ENCODE measurements at places on chromosomes 1 and 21. TPM values are rescaled to one million over a fixed set of nuclear protein-coding genes. Genes with fewer than 3 reads are reported as not detected.

- no peak overlapping the region for H3K27ac ChIP-seq
- no peaks in the 10 kb centered on the region for H3K36me3 ChIP-seq
- H3K27me3 ChIP-seq = no peaks in the 10 kb centered on the region
- H3K4me1 ChIP-seq = no peaks in the 10 kb centered on the region
Measured at GRCh38 chr1:203167026-203167912, 8.4 kb downstream of the MYBPH start.

- no peaks in the 10 kb centered on the region for H3K36me3 ChIP-seq
- no peak overlapping the region for H3K27ac ChIP-seq
- no peak overlapping the region for H3K4me3 ChIP-seq
Measured at GRCh38 chr1:87226341-87226760, 102.3 kb upstream of the LMO4 start.

GRCh38 chr1:182761396-182762395, 27.9 kb upstream of the NPL start:
- H3K27ac ChIP-seq = no peak overlapping the region
- H3K27me3 ChIP-seq = no peaks in the 10 kb centered on the region
- no peak overlapping the region for H3K4me3 ChIP-seq
- no peaks in the 10 kb centered on the region for H3K4me1 ChIP-seq

DNA sequence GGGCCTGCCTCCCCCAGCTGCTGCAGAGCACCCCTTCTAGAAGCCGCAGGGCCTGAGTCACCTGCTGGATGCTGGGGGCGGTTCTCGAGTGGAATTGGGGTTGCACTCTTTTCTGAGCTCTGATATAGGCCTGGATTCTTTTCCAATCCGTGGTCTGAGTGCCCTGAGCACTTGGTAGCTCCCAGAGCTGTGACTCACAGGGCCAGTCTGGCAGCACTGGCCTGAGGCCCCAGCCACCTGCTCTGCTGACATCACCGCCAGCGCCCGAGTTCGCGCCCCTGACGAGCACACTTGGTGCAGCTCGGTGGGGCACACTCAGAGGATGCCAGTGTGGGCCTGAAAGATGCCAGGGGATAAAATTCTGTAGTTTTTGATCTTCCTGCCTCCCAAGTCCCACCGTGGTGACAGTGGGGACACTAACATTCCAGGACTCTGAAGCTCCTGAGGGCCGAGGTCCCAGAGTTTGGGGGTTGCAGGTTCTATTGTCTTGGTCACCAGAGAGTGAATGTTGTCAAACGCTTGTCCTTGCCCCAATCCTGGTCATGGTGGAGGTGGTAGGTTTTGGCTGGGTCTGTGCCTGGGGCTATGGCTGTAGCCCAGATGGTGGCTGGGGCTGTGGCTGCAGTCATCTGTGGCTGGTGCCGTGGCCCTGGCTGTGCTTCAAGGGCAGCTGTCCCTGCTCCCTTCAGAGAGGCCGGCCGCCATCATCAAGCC, 74.6 kb downstream of the OBSCN start:
- no peaks in the 10 kb centered on the region for H3K36me3 ChIP-seq
- no peaks in the 10 kb centered on the region for H3K27me3 ChIP-seq

Gene LAMC2
- total RNA-seq = 0.28 TPM

Gene TMEM125
- total RNA-seq = 1.3 TPM

Gene RGS7
- 6.1 TPM for total RNA-seq

Gene FAAH
- 39.0 TPM for total RNA-seq
